ENCODE measurements at places on chromosomes 4 and X.

DNA sequence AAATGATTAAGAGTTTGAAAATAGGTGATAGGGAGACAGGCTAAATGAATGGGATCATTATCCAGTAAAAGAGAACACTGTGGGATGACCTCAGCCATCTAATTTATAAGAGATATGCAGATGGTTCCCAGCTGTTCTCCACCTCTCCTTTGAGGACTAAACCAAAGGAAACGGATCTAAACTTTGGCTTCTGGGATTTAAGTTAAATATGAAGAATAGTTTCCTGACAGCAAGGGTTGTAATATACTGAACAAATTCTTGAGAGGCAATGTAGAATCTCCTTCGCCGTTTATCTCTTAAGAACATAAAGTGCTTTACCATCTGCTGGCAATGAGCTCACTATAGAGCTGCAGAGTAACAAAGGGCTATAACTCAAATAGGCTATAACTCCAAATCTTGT lies 35.4 kb upstream of the HPGDS start:
- DNase-seq, result no peak

DNA sequence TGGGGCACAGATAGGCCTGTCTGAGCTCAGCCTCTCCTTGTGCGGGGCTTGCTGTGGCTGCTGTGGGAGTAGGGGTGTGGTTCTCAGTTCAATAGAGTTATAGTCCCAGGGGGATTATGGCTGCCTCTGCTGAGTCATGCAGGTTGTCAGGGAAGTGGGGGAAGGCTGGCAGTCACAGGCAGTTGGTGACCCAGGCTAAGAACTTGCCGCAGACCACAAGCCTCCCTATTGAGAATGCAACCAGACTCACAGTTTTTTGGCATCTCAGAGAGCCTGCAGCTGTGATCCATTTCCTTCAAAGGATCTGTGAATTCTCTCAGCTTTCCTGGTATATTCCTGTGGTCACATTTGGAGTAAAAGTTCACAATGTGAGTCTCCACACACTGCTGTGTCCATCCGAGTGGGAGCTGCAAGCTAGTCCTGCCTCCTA lies 364.9 kb downstream of the ZNF674 start:
- no peak for DNase-seq

DNA sequence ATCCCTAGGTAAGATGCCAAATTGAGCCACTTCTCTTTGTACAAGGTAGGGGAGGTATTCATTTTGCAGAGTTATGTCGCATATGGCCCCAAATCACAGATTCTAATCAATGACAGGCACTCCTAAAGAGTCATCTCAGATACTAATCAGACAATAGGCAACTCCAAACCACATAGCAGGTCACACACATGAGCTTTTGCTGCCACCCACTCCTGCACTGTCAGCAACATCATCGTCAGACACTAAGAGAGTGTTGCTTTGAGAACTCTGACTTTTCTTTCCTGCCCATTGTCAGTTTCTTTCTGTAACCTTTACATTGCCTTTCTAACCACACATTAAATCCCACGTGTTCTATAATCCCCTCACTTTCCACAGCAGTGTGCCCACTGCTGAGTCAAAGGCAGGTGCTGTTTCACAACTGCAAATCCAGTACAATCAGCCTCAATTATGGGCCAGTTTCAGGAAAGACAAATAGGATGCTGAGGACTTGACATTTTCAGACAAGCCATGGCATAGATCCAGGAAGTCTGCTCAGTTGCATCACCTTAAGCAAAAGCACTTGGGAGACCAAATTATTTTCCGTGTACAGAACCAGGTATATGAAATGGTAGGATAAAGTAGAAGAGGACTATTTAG lies 23.5 kb downstream of the TMEM31 start:
- no peak for DNase-seq

- DNase-seq, result no peak
These were observed 1.8 kb downstream of the CCDC22 start for GRCh38 chrX:49237060-49237459.

GRCh38 chr4:81684352-81684751 lies 212.6 kb upstream of the RASGEF1B start:
- no peak for DNase-seq

- DNase-seq, result no peak
These were observed 474.4 kb upstream of the MAGEB18 start for GRCh38 chrX:25663701-25664100.

GRCh38 chr4:41067369-41067768 lies 147.0 kb downstream of the APBB2 start:
- no peak for DNase-seq

GRCh38 chr4:18664171-18664570 lies 642.6 kb upstream of the LCORL start:
- DNase-seq, result no peak

DNA sequence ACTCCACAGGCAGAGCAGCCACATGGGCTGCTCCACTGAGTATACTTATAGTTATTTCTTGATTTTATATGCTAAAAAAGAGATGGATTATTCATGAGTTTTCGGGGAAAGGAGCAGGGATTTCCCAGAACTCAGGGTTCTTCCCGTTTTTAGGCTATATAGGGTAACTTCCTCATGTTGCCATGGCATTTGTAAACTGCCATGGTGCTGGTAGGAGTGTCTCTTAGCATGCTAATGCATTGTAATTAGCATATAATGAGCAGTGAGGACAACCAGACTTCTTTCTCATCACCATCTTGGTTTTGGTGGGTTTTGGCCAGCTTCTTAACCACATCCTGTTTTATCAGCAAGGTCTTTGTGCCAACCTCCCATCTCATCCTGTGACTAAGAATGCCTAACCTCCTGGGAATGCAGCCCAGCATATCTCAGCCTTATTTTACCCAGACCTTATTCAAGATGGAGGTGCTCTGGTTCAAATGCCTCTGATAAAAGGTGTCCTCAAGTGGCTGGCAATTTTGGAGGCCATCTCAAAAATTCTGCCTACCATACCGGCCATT lies 213.0 kb upstream of the VEGFC start:
- DNase-seq, result no peak

GRCh38 chrX:124476562-124476961 lies 130.2 kb downstream of the SH2D1A start:
- no peak for DNase-seq

DNA sequence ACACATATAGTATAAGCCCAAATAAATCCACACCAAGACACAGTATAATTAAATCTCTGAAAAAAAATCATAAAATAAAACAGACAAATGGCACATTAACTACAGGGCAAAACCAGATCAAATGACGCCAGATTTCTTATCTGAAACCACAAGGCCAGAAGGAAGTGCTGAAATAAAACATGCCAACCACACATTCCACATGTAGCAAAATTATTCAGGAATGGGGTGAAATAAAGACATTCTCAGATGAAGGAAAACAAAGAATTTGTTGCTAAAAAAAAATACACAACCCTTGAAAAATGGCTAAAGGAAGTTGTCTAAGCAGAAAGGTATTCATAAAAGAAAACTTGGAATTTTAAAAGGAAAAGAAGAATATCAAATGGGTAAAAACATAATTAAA lies 4.5 kb upstream of the DCAF12L1 start:
- no peak for DNase-seq

DNA sequence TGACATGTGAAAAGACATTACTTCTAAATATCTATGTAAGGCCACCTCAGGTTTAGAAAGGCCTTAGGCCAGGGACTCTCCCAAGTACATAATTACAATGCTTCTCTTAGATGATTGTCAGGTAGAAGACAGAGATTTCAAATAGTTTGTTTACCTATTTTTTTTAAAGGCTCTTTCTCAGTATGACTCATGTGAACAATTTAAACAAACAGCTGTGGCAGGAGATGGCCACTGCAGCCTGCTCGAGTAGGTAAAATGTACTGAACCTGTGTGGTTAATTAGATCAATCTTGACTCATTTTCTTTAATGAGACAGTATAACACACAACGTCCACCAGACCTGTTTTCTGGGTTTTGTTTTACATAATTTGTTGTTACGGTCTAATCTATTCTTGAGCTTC lies 50.2 kb downstream of the LEF1 start:
- DNase-seq, result no peak

DNA sequence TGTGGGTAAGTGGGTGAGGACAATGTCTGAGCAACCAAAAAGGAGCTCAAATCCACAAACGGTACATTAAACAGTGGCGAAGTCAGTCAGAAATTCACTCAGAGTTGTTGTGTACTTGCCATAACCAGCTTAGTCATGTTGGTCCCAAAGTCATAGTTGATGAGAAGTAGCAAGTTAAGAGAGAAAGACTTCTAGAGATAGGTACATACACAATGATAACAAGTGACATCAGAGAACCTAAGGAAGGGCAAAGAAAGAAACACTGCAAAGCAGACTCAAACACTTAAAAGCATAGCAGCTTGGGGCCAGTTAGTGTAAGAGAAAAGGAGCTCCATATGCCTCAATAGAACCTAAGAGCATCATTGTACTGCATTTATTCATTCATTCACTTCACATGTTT lies 30.2 kb downstream of the DYNLT3 start:
- no peak for DNase-seq

GRCh38 chr4:173666-174314 lies 49.5 kb downstream of the ZNF718 start:
- no peak for DNase-seq

GRCh38 chrX:129188231-129188630 lies 335.1 kb downstream of the SMARCA1 start:
- DNase-seq, result no peak

- peak; percentile 21 for DNase-seq
These were observed 16.7 kb downstream of the GAB3 start for GRCh38 chrX:154734061-154734781.

DNA sequence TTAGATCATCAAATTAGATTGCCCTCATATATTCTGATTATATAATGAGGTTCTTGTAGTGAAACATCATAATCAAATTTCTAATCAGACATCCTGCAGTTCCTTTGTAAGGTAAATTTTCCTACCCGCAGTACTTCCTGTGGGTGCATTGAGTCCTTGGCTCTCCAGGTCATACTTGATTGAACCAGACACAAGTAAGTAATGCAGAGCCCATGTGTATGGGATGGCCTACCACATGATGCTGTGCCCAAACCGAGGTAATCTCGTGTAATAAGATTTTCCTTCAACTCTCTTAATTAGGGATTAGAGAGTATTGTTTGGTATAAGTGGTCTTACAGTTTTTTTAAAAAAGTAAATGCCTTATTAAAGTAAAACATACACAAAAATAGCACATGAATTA lies 1841.8 kb downstream of the PCDH7 start:
- no peak for DNase-seq

- DNase-seq, result no peak
These were observed 13.3 kb upstream of the CD99 start for GRCh38 chrX:2677764-2678163.

Data from naive thymus-derived CD8-positive, alpha-beta T cell (primary cell).